Spinal cord (tissue), 10 donors: ENCODE measurements at places on chromosomes 3 and 15. TPM values are rescaled to one million over a fixed set of nuclear protein-coding genes. Genes with fewer than 3 reads are reported as not detected.

The KNG1 gene
- 0.45 TPM for polyA plus RNA-seq

The UNC13C gene
- 8.3 TPM for polyA plus RNA-seq

The ILDR1 gene
- 0.15 TPM for polyA plus RNA-seq

The CLDN18 gene
- 0.44 TPM for polyA plus RNA-seq

The ABHD2 gene
- polyA plus RNA-seq = 63.1 TPM

The NEK4 gene
- polyA plus RNA-seq = 35.4 TPM

The CRYGS gene
- 6.1 TPM for polyA plus RNA-seq

The ULK3 gene
- polyA plus RNA-seq = 75.0 TPM

The ZNF662 gene
- 26.9 TPM for polyA plus RNA-seq

The POLQ gene
- 2.6 TPM for polyA plus RNA-seq
